HS-27A (cell line): ENCODE measurements at places on chromosomes 5 and 9.

GRCh38 chr9:92395617-92396016 lies 8.8 kb downstream of the OGN start:
- DNase-seq = no peak

DNA sequence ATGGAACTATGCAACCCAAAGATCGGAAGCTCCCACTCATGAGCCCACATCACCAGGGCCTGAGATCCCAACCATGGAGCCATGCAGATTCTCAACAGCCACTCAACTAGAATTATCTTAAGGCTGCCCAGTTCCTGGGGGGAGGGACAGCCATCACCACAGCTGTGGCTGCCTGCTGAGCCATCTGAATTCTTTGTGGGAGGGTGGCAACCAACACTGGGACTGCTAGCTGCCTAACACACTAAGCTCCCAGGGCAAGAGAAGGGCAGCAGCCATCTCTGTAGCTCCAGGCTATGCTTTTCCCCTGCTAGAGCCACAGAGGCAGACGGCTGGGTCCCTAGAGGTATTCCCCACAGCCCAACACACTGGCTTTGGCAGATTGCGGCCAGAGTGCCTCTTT lies 251.3 kb upstream of the GRAMD2B start:
- no peak for DNase-seq

GRCh38 chr5:181193656-181194055 lies 11.3 kb downstream of the TRIM7 start:
- no peak for DNase-seq

DNA sequence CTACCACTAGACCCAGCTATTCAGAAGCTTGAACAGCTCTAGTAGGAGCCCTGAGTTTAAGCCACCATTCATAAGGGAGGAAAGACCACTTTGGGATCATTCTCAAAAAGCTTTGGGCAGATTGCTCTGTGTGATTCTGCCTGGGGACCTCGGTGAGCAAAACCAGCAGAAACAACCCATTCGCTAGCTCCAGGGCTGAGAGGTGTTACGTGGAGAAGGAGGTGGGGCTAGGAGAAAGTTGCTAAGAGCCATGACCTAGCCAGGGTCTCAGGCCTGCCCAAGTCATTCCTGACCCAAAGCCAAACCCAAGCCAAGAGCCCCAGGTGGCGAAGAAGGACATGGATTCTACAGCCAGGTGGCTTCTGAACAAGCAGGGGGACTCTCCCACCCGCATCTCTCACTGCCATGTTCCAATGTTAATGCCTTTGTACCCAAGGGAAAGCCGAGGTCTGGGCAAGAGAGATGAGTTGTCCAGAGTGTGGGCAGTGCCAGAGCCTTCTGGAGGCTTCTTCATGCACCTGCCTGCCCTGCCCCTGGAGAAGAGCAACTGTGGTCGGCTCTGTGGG lies 4.0 kb upstream of the BARHL1 start:
- DNase-seq = no peak
